ENCODE measurements at places on chromosomes 3 and 15.

DNA sequence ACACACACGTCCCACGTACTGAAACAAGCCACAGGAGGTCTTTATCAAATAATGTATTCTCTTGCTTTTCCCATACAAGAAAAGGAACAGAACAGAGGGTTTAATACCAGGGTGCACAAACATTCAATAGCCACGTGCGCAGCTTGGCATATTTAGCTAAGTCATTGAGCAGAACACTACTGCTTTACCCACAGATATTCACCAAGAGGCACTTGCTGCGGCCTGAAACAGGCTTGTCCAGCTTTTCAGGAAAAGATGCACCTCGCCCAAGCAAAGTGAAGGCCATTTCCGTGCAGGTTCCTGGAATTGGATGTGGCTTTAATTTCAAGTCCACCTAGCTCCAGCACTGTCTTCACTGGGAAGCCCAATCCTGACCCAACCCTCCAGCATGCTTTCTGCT is 17.6 kb downstream of the ZDHHC3 start:
- no peak for DNase-seq

- no peak for DNase-seq
Measured at GRCh38 chr3:115512565-115513415, 110.5 kb upstream of the GAP43 start.

DNA sequence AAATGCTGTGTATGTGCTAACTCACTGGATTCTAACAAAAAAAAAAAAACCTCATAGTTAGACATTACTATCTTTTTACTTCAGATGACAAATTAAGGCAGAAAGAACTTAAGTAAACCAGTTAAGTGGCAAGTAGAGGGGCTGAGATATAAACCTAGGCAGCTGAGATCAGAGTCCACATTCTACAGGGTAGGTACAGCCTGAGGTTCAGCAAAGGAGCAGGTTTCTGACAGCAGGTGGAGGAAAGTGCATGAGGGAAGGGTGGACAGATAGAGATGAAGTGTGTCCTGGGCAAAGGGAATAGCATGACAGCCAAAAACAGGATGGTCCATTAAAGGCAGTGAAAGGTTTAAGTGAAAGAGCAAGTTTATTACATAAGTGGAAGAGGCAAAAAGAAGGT is 329.2 kb downstream of the ULK4 start:
- peak; percentile 19 for DNase-seq

DNA sequence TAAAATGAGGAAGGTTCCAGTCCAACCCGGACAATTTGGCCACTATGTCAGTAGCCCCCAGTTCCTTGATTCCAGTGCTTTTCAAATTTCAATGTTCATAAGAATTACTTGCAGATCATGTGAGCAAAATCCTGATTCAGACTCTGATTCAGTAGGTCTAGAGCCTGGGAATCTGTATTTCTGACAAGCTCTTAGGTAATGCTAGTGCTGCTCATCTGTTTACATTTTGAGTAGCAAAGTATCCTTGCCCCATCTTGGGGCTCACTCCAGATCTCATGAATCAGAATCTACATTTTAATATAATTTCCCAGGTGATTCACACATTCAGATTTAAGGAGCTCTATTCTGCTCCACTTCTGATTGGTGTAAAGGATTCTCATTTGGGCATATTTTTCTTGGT is 142.0 kb downstream of the NAALADL2 start:
- no peak for DNase-seq

DNA sequence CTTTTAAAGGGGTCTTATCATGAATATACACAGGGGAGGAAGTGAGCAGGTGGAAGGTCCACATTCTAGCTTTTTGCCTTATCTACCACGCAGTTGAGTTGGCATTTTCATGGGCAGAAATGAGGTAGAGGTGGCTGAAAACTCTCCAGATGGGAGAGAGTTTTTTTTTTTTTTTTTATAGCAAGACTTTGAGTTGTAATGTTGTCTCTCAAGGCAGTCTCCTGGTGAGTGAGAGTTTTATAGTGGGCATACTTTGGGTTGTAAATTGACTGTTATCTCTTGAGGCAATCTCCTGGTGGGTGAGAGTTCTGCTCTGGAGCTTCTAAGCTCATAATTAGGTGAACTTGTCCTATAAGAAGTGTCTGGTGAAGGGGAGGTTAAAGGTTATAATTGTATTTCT is 191.7 kb upstream of the NAALADL2 start:
- DNase-seq: no peak

GRCh38 chr3:77040216-77040615 is 317 bp downstream of the ROBO2 start:
- no peak for DNase-seq

GRCh38 chr3:68206524-68207117 is 552.2 kb upstream of the SUCLG2 start:
- no peak for DNase-seq

GRCh38 chr15:90049666-90050604 is 48.8 kb downstream of the ZNF710 start:
- DNase-seq: no peak

DNA sequence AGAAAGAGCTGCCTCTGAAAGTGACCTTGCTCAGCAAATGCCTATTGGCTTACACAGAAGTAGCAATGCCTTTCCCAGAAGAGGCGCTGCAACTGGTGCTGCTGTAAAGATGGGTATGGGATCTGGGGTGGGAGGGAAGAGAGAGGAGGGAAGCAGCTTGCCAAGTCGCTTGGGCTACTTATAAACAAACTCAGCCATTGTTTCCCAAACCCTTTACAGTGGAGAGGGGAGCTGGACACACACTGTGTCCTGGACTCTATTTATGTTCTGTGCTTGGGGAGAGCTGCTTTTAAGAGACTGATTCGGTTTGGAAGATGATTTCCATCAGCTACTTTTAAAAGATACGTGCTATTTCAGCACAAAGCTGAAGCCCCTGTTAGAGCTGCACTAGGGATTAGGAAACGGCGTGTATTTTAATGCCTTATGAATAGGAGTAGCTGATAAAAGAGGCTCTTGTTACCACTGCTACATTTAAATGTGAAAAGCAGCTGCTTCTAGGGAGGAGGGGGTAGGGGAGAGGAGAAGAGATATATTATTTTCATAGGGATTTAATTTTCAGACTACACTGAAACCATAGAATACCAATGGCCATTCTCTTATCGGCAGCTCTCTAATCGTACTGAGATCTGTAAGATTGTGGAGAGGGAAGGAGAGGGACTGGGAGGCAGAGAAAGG is 440.6 kb downstream of the MCTP2 start:
- DNase-seq: no peak

- no peak for DNase-seq
Measured at GRCh38 chr15:98746375-98747155, 98.2 kb downstream of the IGF1R start.

DNA sequence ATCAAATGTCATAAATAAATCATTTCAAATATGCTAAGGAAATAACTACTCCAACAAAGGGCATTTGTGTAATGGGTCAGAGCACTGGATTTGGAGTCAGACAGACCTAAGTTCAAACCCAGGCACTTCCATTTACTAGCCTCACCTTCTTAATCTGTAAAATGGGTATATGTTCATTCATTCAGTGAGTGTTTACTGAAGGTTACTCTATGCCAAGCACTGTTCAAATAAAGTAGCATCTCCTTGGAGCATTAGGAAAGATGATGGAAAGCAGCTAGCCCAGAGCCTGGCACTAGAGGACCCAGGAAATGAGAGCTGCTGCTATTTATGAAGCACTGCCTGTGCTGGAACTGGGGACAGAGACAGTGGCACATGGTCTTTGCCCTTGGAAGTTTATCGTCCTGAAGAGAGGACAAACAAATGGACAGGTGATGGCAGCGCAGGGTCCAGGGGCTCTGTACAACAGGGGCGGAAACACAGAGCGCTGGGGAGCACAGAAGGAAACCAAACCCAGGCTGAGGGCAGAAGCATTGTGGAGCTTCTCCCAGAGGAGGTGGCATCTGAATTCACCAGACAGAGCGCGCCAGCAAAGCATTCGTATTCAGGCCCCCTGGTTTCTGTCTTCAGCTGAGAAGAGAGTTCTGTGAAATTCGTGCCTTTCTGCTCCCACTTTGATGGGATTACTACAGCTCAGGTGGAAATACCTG is 19.0 kb downstream of the TM4SF4 start:
- no peak for DNase-seq

GRCh38 chr3:121362035-121362734 is 183.6 kb downstream of the POLQ start:
- DNase-seq: no peak

- DNase-seq: no peak
Measured at GRCh38 chr3:148829926-148830325, 2.3 kb downstream of the CPB1 start.

DNA sequence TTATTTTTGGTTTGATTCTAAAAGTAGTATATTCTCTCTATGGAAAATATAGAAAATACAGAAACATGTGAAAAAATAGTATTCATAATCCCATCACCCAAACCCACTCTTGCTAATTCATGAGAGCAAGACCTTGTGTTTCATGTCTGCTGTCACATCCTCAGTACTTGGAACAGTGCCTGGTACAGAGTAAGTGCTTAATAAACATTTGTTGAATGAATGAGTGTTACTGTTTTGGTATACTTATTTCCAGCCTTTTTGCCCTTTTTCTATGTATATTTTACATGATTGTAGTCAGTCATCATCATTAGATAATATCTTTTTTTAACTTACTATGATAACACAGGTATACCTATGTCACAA is 59.3 kb downstream of the IL16 start:
- no peak for DNase-seq

- DNase-seq: no peak
Measured at GRCh38 chr3:127204841-127205582, 12.1 kb downstream of the PRR23E start.

- no peak for DNase-seq
Measured at GRCh38 chr3:58173029-58173668, 37.6 kb downstream of the DNASE1L3 start.

DNA sequence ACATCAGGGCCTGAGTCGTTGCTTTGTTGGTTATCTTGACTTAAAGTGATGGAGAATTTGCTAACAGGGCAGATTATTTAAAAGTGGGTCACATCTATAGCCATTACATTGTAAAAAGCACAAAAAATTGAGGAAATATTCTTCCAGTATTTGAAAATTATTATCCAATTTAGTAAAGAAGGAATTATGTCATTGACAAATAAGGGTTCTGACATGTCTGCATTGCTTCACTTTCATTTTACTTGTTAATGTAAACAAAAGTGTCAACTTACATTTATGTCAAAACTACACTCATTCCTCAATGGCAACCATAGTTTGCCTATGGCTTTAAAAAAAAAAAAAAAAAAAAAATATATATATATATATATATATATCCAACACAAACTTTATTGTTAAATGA is 3.4 kb upstream of the PARP14 start:
- DNase-seq: no peak

DNA sequence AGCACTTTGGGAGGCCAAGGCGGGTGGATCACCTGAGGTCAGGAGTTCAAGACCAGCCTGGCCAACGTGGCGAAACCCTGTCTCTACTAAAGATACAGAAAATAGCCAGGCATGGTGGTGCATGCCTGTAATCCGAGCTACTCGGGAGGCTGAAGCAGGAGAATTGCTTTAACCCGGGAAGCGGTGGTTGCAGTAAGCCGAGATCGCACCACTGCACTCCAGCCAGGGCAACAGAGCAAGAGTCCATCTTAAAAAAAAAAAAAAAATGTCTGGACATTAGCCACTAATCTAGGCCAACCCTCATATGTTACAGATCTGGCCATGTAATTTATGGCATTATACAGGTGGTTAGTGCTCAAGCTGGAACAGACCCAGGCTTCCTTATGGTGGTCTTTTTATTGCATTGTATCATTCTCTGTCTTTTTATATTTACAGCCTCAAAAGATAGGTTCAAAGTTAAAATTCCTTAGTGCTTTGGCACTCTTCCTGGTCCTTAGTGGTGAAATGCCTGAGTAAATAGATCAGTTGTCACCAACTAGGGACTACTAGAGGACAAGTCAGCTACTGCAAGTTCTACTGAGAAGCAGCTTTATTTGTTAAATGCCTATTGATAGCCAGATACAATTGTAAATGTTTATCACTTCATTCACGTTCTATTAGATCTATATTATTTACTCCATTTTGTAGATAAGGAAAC is 16.0 kb downstream of the STARD9 start:
- no peak for DNase-seq

GRCh38 chr15:74293021-74293810 is 57.1 kb downstream of the CCDC33 start:
- DNase-seq: no peak

GRCh38 chr3:170469151-170470062 is 50.7 kb downstream of the CLDN11 start:
- DNase-seq: peak; percentile 3

- no peak for DNase-seq
Measured at GRCh38 chr15:79004336-79004735, 59.5 kb upstream of the CTSH start.

- DNase-seq: no peak
Measured at GRCh38 chr15:98657721-98658120, 9.4 kb downstream of the IGF1R start.

DNA sequence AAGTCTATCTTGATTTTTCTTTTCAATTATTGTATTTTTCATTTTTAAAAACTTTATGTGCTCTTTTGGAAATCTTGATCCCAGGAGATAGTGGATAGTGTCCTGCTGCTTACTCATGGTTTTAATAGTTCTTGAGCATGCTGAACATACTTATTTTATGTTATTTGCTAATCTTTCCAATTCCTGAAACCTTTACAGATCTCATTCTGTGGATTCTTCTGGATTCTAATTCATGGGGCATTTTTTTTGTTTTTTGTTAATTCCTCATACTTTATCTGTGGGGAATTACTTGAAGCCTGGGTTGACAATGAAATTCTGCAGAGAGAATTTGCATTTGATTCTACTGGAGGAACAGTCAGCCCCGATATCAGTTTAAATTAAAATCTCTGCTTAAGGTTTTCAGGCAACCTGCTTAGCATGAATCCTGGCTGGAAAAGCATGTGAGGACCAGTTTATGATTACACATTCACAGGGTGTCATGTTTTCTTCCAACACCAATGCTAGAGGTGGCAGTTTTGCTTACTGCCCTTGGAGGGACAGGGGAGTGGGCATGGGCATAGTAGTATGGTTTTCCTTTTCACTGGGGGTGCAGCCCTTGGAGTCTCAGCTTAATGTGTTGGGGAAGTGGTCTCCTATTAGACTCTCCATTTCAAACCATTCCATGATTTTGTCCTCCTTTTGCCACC is 46.0 kb downstream of the MLH1 start:
- no peak for DNase-seq

- DNase-seq: no peak
Measured at GRCh38 chr15:42456971-42457370, 34.0 kb downstream of the ZNF106 start.

DNA sequence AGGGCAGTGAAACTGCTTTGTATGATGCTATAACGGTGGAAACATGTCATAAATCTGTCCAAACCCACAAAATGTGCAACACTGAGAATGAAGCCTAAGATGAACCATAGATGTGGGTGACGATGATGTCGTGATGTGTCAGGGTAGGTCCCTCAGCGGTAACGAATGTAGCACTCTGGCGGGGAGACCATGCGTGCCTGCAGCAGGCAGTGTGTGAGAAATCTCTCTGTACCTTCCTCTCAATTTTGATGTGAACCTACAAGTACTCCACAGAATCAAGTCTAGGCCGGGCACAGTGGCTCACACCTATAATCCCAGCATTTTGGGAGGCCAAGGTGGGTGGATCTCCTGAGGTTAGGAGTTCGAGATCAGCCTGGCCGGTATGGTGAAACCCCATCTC is 268.2 kb upstream of the LYSMD4 start:
- no peak for DNase-seq
